Activated CD4-positive, alpha-beta T cell treated with anti-CD3 and anti-CD28 coated beads for 36 hours (primary cell): ENCODE measurements at places on chromosomes 13 and 19. TPM values are rescaled to one million over a fixed set of nuclear protein-coding genes. Genes with fewer than 3 reads are reported as not detected.

Gene CACNG8
- not detected for total RNA-seq

Gene C2CD4C
- 0.11 TPM for total RNA-seq

- peak; percentile 61 for DNase-seq
Observed at GRCh38 chr19:53102756-53103233, 427 bp downstream of the ZNF160 start.

DNA sequence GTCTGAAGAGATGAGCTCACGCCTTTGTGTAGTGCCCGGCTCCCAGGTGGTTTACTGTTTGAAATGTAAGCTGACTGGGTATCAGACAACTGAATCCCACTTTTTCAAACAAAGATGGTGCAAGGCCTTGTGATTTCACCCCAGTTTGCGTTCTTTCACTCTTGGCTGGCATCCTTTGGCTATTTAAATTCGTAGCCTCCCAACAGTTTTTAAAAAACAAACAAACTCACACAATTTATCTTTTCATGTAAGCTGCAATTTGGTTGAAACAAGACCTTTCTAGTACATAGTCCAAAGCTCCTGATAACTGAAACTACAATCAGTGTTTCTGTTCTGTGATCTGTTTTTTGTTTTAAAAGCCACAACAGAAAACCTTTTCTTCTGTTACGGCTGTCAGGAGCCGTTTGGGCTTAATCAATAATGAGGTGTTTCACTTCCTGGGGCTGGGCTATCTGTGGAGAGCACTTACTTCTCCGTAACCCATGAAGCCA lies 65.1 kb upstream of the NPAS1 start:
- no peak for DNase-seq

GRCh38 chr13:26813980-26814348 lies 53.4 kb upstream of the GPR12 start:
- DNase-seq, result no peak

GRCh38 chr13:80037505-80037888 lies 303.4 kb downstream of the SPRY2 start:
- no peak for DNase-seq
